ENCODE measurements at places on chromosomes 12 and 14.

- DNase-seq: no peak
These were observed 1197.9 kb upstream of the SEL1L start for GRCh38 chr14:82731526-82731925.

- no peak for DNase-seq
These were observed 106.0 kb upstream of the FAR2 start for GRCh38 chr12:29043069-29043468.

GRCh38 chr12:81626406-81626805 is 132.7 kb downstream of the PPFIA2 start:
- no peak for DNase-seq

GRCh38 chr14:100778526-100778882 is 47.4 kb upstream of the MEG3 start:
- no peak for DNase-seq

- DNase-seq: no peak
These were observed 33.2 kb downstream of the EFCAB11 start for GRCh38 chr14:89921346-89921745.

GRCh38 chr12:107458163-107458562 is 227.4 kb upstream of the PWP1 start:
- DNase-seq: no peak

GRCh38 chr12:123488539-123489230 is 30.7 kb downstream of the SNRNP35 start:
- DNase-seq: no peak

DNA sequence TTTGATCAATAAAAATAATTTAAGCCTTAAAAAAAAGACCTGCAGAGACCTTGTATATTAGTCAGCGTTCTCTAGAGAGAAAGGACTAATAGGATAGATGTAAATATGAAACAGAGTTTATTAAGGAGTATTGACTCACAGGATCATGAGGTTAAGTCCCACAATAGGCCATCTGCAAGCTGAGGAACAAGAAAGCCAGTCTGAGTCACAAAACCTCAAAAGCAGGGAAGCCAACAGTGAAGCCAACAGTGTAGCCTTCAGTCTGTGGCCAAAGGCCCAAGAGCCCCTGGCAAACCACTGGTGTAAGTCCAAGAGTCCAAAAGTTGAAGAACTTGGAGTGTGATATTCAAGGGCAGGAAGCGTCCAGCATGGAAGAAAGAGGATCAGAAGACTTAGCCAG is 66.3 kb downstream of the TBX5 start:
- DNase-seq: no peak

DNA sequence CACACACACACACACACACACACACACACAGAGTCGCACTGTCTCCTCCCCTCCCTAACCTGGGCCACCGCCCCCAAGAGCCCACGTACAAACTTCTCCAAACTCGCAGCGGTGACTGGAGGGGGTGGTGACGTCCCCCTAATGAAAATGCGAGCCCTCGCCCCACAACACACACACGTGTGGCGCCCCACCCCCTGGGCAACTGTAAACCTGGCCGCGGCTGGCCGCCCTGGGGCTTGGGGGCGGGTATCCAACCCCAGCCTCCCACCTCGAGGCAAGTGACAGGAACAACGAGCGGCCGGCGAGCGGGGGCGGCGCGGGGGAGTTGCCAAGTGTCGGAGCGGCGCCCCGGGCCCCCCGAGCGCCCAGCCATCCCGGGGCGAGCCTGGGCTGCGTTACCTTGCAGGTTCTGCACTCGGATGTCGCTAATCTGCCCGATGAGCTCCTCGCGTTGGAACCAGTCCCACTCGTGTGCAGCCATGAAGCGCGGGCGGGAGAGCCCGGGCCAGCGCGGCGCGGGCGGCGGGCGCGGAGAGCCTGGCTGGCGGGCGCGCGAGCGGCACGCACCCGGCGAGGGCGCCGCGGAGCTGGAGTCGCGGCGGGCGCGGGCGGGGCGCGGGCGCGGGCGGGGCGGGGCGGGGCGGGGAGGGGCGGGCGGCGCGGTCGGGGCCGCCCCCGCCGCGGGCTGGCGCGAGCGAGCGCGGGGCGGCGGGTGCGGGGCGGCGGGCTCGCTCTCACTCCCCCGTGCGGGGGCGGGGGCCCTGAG is at the start of gene CLMN:
CLMN (minus strand) TSS at position 597 of the 766 bp plus-strand sequence; CDS start at position 481, 116 bp downstream.
- no peak for DNase-seq

DNA sequence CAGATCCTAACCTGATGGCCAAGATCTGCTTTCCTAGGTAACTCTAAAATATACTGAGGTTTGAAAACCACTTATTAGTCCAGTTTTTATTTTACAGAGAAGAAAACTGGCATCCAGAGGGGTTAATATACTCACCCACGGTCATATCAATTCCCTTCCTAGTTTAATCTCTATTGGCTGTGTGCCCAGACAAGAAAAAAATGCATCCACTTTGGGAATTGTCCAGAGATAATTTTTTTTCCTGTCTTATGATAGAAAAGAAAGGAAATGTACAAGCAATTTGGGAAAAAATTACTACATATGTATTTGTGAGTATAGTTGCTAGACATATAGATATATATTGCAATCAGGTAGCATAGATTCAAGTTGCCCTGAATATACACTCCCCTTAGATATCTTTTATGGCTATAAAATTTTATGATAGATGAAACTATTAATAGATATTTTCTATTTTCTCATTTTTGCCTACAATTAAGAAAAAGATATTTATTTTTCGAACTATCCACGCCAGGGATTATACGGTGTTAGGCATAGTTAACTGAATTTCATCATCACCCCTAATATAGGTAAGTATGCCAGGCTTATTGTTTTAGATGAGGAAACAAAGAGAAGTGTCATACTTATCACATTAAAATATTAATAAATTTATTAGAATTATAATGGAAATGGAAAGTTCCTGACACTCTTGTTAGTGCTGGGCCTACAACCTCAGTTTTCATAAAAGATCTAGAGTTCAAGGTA is 100.5 kb upstream of the SLC38A2 start:
- no peak for DNase-seq

DNA sequence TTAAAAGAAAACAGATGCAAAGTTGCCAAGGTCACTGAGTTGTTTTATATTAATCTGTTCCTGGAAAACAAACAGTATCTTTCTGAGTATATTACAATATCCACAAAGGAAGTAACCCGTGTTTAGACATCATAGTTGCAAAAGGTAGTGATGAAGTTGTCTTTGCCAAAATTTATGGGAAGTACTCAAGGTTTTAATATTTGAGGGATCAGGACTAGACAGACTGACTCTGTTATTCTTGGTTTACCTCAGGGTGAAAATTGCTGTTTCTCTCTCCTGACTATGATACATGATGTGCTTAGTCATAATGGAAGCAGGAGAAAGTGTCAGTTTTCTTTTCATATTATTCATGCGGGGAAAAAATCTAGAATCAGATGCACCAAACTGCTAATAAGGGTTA is 28.3 kb downstream of the TMEM233 start:
- DNase-seq: no peak

DNA sequence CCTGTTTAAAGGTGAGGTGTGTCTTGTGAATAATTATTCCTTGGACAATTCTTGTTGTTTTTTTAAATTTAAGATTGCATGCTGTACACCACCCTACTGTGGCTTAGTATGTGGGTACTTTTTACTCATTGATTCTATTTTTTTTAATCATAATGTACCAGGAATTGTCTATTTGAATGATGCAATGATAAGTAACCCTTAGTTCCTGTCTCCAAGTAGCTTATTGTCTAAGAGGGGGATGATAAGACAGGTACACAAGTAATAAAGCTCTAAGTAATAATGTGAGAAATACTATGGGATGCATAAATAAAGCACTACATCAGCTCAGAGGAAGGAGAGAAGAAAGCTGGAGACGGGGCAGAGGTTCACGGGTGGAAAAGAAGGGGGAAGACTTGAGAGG is 90.9 kb downstream of the MYRFL start:
- DNase-seq: no peak

DNA sequence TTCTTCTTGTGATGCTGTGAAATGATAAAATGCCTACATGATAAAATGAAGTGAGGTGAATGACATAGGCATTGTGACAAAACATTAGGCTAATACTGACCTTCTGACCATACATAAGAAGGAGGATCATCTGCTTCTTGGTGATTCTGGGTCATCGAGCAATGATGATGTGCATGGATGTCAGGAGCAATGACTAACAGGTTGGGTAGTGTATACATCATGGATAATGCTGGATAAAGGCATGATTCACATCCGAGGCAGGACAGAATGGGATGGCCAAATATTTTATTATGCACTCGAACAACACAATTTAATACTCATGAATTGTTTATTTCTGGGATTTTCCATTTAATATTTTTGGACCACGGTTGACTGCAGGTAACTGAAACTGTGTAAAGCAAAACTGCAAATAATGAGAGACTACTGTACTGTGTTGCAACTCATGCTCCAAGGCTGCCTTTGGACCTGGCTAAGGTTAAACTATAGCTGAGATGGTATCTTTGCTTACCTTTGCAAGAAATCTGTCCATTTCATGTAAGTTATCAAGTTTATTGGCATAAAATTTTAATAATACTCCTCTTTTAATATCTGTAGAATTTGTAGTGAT is 7.6 kb upstream of the SLC25A21 start:
- no peak for DNase-seq

- DNase-seq: no peak
These were observed 623.3 kb downstream of the C12orf50 start for GRCh38 chr12:87405918-87406317.

DNA sequence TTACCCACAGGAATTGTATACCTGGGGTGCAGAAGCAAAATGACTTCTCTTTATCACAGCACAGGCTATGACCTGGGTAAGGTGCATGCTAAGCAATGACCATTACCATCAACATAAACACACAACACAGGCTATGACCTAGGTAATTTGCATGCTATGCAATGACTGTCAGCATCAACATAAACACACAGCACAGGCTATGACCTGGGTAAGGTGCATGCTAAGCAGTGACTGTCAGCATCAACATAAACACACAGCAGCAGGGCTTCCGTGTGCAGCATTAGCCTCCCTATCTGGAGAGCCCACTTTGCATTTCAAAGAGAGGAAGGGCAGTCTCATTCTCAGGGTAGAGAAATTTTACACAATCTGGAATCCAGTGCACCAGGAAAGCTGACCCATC is 583.0 kb downstream of the TMEM121 start:
- DNase-seq: no peak

DNA sequence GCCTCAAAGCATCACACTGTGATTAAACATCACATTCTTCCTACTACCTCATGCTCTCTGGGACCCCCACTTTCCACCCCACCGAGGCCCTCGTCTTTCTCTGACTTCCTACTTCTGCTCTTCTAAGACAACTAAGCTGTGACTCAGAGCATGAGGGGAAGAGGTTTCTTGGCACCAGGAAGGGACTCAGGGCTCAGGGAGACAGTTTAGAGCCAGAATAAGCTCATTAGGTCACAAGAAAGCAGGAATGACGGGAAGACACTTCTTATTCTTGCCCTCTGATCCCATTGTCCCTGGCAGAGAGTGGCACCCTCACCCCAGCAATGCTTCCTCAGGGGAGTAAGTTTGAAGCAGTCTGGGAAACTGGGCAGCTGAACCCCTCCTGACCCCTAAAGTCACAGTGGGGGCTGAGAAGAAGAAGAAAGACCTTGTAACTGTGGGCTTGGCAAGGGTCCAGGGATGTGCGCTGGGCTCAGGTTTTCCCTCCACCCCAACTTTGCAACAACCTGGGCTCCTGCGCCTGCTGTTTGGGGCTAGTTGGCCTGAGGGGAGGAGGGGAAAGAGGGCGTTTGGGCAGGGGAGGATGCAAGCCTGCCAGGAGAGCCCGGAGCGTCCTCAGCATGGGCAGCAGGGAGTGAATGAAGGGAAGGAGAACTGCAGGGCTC is 64.6 kb upstream of the ACTN1 start:
- peak; percentile 32 for DNase-seq

DNA sequence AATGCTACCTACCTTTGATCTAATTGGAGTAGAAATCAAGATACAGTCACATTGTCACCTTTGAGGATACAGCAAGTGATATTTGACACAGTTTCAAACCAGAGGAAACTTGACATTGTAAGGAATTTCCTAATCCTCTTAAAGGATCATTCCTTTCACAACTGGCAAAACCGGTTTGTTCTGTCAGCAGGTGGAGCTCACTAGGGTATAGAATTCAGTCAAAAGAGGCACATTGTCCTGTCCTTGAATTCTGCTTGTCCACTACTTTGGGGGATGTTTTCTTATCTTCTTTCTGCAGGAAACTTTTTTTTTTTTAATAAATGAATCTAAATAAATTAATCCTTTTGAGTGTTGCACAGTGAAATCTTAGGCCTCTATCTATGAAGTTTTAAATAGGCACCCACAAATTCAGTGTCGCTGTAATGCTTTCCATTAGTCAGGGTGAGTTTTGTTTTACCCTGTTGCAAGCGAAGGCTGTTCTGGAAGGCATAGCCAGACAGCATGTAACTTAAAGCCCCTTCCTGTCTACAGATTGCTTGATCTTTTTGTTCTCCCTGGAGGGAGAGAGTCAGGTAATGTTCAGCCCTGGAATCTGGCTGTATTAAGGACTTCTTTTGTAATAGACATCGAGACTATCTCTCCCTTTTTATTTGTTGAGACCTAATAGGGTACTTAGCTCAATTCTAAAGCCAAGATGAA is 285.0 kb upstream of the RGS6 start:
- DNase-seq: no peak

- no peak for DNase-seq
These were observed 407.2 kb downstream of the NOVA1 start for GRCh38 chr14:26190646-26191045.

DNA sequence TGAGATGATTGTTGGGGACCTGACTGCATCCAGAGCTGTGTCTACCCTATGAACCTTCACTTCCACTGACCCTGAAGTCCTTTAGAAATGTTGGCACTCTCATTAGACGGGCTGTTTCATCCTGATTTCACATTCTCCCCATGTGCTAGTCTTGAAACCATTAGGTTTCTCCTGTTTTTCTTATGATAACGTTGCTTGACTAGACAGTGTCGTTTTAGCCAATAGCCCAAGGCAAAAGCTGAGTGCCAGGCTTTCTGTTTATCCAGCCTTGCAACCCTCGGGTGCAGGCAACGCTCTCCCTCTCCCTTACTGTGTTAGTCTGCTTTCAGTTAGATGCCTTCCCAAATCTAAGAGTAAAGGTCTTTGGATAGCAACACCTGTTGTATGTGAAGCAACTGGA is 30.1 kb downstream of the DACT1 start:
- no peak for DNase-seq

DNA sequence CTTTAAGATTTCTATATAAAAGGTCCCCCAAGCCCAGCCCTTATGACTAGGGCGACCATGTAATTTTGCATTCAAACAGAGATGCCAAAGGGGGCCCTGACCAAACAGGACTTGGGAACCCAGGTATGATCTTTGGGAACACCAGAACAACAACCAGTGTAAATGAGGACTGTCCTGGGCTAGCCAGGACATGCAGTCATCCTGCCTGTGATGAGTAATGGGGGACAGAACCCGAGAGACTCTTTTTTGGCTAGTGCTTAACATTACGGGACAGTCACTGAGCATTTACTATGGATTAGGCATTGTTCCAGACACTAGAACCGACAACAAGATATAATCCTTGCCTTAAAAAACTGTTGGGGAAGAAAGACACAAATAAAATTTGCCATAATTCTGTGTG is 337.3 kb downstream of the CACNA1C start:
- no peak for DNase-seq

DNA sequence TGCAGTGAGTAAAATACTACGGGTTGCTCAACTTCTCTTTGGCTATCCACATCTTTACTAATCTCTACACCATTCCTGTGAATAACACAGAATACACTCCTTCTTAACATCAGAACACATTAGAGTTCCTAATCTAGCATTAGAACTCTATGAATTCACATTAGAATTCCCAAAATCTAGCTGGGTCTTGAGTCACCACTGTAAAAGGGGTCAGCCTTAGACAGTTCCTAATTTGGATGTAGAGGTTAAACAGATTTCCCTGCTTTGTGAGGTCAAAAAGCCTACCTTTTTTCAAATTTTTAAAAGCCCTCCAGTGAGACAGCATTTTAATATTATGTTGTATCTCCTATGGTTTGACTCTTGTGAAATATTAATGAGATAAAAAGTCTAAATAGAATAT is 7.4 kb downstream of the HNRNPC start:
- no peak for DNase-seq
